ENCODE measurements at places on chromosomes 5 and 9.

- peak; percentile 91 for DNase-seq
Observed at GRCh38 chr5:180803181-180804128, 849 bp upstream of the MGAT1 start.

DNA sequence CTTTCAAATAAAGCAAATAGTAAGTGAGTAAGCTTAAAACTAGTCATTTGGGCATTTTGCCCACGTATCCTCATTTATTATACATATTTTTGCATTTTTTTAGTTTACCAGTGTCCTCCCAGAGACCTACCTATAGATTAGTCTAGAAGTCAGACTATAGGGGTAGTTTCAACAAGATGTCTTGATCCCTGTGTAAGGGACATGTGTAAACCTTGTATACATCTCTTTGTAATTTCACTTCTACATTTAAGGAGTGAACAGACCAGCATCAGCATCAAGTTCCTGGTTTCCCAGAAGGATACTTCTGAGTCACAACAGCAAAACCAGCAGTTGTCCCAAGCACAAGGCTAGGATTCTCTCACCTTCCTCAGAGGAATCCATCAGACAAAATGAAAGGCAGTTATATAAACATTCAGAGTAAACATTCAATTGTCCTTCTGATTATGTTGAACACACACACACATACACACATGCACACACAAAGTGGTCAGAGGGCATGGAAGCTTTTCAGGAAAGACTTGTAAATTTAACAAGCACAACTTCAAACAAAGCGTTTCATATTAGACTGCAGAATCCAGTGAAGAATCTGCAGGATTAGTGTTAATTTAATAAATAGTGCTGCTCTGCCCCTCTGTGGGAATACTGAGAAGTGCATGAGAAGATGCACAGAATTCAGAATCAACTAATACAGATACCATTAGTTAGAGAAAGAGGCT is 55.4 kb downstream of the HINT1 start:
- DNase-seq, result no peak

DNA sequence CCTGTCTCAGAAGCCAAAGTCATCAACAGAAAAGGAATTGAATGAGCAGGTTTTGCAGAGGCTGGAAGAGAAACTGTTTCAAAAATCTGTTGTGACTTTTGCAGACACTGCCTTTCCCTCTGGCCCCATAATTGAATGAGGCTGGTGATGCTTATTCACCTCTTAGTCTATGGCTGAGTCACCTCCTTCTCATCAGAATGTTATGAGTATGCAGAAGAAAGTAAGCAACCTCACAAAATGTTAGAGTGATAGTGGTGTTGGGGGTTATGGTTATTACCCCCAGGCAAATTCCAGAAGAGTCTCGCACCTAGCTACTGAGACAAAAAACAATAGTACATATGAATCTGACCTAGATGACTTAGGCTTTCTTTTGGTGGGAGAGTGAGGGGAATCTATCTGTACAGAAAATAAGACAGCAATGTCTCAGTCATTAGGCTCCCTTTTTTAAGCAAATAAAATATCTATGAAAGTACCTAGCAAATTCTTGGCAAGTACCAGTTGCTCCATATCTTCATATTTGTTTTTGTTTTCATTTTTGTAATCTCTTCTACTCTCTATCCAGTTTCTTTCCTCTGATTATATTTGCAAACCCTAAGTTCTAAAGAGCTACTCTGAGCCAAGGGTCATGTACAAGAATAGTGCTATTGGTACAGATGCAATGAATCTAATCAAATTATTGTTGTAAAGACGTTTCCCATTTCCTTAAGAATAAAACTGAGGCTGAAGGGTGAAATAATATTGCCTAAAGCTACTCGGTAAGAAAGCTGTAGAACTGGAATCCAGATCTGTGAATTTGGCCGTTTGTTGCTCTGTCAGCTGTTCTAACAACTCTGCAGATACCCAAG is 498.1 kb upstream of the TNC start:
- no peak for DNase-seq

GRCh38 chr5:8944005-8944404 is 601.9 kb downstream of the SEMA5A start:
- DNase-seq, result no peak

DNA sequence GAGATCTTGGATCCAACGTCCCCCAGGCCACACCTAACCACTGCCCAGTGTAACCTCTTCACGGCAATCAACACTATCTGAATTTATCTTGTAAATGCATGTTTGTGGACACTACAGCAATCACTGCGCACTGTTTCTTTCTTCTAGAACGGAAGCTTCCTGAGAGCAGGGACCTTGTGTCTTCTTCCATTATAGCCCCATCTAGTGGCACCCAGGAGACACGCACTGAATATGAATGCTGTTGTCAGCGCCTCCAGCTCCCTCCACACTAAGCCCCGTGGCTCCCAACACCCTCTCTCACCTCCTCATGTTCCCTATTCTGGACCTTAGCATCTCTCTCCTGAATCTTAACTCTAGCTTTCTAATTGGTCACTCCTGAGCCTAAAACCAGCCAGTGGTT is 72.7 kb downstream of the SMIM23 start:
- no peak for DNase-seq

- no peak for DNase-seq
Observed at GRCh38 chr5:1014781-1015221, 6.2 kb downstream of the NKD2 start.

DNA sequence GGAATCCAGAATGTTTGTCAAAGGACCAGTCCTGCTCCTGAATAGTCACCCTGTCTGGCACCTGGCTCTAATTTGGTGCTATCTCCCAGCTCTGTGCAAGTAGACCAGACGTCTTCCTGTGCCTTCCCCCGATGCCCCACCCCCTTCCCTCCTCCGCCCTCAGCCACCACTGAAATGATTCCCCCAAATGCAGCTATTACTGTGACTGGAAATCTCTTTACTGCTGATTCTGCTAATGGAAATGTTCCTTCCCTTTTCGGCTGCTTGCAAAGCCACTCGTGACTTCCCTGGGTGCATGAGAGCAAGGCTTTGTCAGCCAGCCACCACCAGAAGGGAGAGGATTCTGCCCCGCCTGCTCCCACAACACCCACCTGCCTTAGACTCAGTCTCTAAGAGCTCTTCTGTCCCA is 11.4 kb downstream of the ASTN2 start:
- DNase-seq, result no peak

- DNase-seq, result no peak
Observed at GRCh38 chr5:151671950-151672349, 14.8 kb downstream of the SPARC start.

DNA sequence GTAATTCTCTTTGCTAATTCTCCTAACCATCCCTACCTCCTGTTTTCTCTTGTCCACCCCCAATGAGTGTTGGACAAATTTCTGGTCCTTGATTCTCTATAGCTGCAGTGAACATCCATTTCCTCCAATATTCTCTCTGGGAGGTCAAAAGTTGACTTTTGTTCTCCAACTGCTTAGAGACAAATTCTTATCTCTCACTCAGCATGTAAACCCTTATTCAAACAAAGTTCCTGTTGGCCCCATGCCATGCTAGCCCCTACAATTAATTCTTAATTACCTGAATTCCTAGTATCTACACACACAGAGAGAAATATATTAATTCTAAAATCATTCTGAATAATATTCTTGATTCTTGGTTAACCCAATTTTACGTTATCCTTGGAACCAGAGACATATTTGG is 472.9 kb upstream of the ACTBL2 start:
- DNase-seq, result no peak

DNA sequence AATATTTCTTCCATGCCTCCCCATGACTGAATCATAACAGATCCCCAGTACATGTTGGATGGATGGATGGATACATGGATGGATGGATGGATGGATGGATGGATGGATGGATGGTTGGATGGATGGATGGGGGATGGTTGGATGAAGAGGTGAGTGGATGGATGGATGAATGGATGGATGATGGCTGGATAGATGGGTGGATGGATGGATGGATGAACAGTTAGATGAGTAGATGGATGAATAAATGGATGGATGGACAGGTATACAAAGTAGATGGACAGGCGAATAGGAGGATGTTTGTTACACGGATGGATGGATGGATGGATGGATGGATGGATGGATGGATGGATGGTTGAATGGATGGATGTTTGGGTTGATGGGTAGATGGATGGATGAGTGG is 120.0 kb upstream of the HAND1 start:
- DNase-seq, result no peak

DNA sequence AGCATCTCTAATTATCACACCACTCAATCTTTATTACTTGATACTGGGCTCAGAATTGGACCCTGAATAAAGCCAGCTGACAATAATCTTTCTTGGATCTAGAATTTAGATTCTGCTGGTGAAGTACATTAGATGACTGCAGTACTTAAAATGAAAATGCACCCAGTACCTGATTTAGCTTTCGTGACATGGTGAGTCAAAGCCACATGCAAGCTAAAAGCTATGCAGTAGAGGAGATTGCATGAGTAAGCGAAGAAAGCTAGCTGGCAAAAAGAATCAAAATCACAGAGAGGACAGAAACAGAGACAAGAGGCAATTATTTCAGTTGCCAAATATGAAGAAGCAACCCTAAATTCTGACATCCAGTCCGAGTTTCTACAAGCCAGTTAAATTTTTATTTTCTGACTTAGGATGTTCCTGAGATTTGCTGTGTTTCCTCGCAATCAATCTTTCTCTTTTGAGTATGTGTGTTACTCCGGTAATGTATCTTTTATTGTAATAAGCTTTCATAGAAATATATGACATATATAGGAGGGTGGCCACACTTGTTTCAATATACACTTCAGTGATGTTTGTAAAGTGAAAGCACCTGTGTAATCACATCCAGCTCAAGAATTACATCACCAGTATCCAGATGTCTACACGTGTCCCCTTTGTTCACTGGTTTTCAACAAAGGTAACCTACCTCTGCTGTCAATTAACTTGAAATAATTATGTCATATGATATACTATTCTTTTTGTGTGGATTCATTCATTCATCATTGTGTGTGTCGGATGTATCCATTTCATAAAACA is 101.7 kb downstream of the CDH18 start:
- no peak for DNase-seq

DNA sequence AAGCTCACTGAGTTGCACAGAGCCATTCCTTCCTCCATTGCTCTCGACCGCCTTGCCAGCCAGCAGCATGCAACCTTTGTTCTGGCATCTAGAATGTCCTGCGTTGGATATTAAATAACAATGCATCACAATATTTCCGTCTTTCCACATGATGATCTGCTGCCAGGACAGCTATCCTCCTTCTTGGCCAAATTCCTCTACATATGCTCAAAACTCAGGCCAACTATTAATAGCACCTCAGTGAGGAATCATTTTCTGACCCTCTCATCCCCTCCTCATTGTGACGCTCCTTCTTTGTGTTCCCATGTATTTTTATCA is 128.6 kb downstream of the MYO10 start:
- no peak for DNase-seq

DNA sequence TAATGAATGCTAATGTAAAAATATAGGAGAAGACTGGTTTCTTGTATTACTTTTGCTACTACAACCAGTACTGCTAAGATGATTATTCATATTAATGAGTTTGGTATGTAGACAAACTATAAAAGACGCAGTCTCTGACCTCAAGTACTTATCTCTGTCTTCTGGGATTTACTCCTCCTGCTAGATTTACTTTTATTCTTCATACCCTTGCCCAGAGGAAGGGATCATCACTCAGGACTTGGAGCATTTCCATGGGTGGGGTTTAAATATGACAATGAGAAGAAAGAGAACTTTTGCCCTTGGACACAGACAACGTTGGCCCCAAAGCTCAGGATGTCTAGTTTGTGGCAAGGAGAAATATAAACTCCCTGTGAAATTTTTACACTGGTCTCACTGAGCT is 126.1 kb downstream of the BNC2 start:
- DNase-seq, result no peak

GRCh38 chr9:75467142-75467541 is 378.8 kb downstream of the OSTF1 start:
- no peak for DNase-seq

GRCh38 chr9:89305868-89306267 is 5.1 kb upstream of the CKS2 start:
- DNase-seq, result no peak

- no peak for DNase-seq
Observed at GRCh38 chr5:140118302-140118936, 4.5 kb downstream of the PURA start.

DNA sequence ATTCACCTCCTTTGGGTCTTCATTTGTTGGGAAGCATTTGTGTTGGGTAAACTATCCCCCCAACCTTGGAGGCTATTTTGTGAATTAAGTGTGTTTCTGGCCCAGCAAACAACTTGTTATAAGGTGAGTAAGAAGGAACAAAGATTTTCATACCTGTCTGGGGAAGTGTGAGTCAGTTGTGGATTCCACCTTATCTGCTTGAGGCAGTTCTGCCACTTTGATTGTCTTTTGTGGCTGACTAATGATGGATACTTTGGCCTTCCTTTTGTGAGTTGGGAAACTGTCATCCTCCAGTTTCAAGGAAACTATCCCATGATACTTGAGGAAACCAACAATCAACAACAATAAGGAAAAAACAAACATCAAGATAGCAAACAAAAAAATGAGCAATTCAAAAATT is 24.6 kb upstream of the CER1 start:
- DNase-seq, result no peak

DNA sequence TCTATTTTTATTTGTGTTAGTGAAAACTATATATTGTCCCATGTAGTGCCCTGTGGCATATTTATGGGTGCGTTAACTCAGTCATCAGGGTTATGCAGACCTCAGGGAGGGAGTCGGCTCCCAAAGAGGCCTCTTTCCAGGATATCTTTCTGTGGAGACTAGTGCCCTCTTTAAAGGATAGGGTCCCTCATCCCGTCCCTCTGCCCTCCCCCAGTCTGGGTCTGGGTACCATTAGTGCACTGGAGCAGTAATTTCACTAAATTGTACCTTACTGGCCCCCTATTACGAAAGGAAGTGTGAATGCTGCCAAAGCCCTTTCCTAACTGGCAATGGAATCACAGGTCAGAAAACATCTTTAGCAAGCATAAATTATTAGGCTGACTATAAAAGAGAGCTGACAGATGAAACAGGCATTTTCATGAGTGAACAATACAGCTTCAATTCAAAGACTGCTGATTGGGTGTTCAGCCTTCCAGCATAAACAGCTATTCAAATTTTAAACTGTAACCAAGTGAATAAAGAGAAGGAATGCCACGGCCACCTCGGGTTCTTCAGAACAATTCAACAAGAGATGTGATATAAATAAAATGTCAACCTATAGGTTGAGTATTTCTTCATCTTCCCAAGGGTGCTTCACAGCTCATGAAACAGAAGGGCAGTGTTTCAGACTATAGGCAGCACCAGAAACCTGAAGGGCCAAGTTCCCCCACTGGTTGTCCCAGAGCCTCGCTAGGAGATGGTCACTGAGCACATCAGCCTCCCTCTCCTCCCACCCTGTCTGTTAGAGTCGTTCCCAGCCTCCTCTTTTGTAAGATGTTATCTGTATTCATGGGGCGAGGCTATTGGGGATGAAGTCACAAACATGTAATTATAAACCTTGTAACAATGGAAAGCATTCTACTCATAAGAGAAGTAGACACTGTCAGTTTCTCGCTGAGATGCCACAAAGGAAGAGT is 318.7 kb downstream of the TMEM161B start:
- DNase-seq, result no peak

- no peak for DNase-seq
Observed at GRCh38 chr5:169874621-169875020, 105.7 kb downstream of the INSYN2B start.

- no peak for DNase-seq
Observed at GRCh38 chr9:94908583-94909249, 182.2 kb downstream of the AOPEP start.

Data from GM06990 (cell line).